ENCODE measurements at places on chromosomes 5 and 9.

GRCh38 chr5:126402621-126403555, 20.3 kb upstream of the GRAMD2B start:
- DNase-seq: no peak

GRCh38 chr5:154236536-154237375, 46.2 kb downstream of the GALNT10 start:
- no peak for DNase-seq

DNA sequence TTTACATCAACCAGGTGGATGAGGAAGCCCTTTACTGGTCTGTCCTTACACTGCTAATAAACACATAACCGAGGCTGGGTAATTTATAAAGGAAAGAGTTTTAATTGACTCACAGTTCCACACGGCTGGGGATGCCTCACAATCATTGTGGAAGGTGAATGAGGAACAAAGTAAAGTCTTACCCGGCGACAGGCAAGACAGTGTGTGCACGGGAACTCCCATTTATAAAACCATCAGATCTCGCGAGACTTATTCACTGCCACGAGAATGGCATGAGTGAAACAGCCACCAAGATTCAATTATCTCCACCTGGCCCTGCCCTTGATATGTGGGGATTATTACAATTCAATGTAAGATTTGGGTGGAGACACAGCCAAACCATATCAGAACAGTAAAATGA, 67.3 kb upstream of the GRAMD2B start:
- no peak for DNase-seq

DNA sequence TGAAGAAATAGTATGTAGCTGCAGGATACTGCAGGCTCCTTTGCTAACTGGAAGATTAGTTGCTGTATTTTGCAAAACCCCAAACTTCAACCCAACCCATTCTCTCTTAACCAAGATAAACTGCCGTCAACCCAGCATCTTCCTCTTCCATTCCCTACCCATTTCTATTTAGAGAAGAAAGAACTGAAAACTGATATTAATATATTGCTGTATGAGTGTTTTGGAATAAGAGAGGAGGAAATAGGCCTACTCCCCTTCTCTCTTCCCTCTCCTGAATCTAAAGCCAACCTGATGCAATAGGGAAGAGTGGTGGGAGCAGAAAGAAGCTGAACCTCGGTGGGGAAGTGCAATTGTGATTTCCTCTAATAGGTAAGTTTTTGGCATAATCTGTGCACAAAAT, 83.7 kb downstream of the TMEM215 start:
- DNase-seq: no peak

DNA sequence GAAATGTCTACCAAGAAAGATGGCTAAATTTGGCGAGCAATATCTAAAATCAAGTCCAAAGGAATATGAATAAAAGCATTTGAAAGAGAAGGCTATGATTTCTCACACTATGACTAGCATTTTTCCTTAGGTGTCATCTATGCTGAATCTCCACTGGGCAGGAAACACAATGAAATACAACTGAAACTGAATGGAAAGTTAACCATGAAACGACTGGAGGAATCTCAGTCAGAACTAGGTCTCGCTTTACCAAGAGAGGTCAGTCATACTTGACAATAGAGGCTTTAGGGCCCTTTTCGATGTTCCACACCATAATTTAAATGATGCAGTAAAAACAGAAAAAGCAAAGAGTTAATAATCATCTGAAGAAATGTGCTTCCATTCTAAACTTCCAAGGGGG, 339.0 kb downstream of the PDE4D start:
- no peak for DNase-seq

GRCh38 chr9:72407114-72407513, 42.1 kb upstream of the ZFAND5 start:
- DNase-seq: no peak

- no peak for DNase-seq
These were observed 589.4 kb downstream of the NR2F1-AS1 start for GRCh38 chr5:92991581-92992067.

GRCh38 chr5:156475182-156476157, 148.5 kb downstream of the SGCD start:
- DNase-seq: no peak

DNA sequence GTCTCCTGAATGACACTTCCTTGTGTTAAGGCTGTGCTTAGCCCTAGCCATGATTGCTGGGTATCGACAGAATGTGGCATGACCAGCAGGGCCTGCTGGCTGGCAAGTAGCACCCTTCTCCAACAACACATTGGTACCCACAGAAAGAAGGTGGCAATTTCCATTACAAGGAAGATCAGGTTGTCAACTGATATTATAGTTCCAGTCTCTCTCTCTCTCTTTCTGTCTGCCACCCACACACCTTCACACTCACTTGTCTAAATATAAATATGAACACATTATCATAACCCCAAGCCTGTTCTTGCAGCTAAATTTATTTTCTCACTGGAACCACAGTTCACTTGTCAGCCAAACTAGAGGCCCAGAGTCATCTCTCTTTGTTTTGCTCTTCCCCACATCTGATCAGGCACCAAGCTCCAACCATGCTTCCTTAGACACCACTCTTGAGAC, 408.1 kb upstream of the PIK3R1 start:
- no peak for DNase-seq

DNA sequence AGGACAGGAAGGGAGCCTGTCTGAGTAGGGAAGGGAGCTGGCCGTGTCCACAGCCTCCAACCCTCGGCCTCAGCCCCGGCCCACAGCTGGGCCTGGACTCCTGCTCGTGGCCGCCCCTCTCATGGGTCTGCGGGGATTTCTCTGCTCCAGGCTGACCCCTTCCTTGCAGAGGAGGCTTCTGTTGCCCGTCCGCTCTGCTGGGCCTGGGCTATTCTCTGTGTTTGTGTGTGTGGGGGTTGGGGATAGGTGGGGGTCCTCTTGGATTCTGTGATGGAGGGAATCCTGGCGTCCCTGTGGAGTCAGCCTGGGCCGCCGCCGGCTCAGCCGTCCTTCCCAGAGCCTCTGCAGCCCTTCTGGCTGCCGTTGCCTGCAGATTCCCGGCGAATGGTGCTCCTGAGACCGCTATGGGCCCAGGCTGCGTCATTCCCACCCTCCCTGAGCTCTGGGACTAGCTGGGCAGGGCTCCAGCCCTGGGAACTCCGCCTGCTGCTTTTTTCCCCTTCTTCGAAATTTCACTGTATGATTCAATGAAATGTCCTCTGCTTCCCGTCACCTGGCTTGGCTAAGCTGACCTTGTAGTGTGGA, 64.2 kb downstream of the FGF18 start:
- DNase-seq: no peak

DNA sequence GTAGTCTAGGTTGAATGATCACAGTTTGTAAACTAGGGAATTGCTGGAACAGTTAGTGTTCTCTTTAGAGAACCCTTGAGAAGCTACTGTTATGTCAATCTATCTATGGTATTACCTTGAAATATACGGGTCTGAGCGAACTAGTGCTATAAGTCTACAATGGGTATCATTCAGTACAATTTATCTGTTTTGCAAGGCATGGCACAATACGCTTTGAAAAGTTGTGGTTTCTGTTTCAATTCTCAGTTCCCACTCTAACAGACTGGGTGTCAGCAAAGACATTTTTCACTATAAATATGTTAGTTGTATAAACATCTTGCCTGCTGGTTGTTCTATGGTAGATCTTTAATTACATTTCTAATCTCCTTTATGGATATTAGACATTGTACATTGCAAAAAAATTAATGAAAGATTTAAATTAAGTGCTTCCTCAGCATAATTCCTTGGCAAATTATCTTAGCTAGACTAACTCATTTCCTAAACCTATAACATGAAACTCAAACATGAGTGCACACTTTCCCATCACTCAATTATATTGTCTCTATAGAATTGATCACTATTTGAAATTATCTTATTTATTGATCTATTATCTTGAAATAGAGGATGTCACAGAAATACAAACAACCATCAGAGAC, 24.9 kb upstream of the SLCO6A1 start:
- DNase-seq: no peak

DNA sequence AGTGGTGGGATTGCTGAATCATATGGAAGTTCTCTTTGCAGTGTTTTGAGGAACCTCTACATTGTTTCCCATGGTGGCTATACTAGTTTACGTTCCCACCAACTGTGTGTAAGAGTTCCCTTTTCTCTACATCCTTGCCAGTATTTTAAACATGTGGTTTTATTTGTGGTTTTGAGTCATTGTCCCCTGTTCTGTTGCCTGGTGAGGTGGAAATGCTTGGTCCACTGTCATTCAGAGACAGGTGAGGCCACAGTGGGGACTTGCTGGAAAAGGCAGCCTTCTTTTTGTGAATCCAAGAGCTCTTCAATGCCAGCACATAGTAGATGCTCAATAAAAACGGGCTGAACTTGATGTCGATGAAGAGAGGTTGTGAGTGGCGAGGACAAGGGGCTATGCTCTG, 44.2 kb downstream of the SH3PXD2B start:
- no peak for DNase-seq

DNA sequence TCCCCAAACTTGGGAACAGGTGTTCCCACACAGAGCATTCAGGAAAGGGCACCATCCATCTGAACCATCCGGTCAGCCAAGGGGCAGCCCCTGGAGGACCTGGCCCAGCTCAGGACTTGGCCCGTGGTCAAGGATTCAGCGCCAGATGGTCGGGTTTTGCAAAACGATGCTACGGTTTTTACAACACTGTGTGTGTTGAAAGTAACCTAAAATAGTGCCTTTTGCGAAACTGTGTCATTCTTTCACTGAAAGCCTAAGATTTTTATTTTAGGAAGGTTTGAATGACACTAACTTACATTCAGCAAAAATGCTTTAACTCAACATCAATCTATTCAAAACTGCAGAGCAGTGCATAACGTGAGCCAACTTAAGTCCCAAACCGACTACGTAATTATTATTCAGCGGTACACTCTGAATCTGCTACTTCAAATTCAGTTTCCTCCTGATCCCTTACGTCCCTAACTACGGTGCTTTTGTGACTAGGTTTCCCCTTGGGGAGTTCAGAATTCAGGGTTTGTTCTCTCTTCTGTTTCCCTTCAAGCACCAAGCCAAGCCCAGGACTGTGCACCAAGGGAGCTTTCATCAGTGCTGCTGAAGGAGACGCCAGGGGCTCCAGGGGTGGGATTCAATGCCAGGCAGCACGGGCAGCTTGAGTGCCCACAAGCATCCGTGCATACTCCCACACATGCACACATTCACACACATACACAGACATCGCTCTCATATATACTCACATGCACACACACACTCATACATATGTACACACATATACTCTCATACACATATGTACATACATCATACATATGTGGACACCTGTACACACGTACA, 25.8 kb downstream of the LPCAT1 start:
- DNase-seq: no peak

- DNase-seq: no peak
These were observed 243.8 kb upstream of the WWC1 start for GRCh38 chr5:168047669-168048111.

DNA sequence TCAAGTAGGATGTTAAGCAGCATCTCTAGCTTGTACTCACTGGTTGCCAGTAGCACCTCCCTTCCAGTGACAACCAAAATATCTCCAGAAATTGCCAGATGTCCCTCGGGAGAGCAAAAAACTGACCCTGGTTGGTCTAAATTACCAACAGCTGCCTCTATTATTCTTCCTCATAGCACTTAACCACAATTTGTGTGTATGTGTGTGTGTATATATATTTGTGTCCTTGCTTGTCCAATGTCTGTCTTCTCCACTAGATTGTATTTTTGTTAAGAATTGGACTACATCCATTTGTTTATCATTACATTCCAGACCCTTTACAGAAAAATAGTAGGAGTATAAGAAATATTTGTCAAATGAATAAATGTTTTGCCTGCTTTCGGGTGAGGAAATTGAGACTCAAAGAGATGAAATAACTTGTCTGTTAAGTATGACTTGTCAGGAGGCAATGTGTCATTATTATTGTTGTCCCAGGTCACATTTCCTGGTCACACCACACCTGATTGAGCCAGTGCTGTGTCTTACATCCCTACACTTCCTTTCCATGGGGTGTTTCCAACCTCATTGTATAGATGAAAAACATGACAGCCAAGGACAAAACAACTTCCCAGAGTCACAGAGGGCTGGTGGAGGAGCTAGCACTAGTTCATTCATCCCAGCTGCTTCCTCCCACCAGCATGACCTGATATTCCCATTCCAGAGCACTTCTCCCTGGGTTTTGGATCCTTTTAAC, 11.4 kb upstream of the GRPEL2 start:
- no peak for DNase-seq

DNA sequence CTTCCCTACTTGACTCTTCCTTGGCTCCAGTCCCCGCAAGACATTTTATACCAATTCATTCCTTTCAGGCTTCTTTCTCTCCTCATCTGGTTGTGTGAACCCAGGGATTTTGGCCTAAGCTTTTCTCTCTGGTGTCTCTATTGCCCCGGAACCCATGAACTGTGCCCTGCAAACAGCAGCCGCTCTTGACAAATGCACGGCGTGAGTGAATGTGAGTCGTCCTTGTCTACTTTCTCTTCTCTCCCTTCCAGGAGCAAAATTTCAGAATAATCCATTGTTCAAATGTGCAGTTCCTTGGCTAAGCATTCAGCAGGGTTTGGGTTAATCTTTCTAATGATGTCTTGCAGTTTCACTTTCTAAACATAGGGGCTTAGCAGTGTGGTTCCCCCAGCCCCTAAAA, 250.4 kb upstream of the IRX4 start:
- DNase-seq: no peak

DNA sequence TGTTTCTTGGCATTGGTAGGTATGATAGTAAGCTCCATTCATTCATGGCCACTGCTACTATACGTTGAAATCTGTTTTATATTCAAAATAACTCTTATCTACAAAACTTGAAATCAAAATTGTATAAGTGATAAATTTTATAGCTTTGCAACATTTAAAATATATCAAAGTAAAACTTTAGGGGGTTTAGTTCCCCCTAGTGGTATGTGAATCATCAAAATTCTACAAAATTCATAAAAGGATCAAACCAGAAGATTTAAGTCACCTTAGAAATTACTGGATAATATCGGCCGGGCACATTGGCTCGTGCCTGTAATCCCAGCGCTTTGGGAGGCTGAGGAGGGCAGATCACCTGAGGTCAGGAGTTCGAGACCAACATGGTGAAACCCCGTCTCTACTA, 243.0 kb upstream of the CDH18 start:
- no peak for DNase-seq

DNA sequence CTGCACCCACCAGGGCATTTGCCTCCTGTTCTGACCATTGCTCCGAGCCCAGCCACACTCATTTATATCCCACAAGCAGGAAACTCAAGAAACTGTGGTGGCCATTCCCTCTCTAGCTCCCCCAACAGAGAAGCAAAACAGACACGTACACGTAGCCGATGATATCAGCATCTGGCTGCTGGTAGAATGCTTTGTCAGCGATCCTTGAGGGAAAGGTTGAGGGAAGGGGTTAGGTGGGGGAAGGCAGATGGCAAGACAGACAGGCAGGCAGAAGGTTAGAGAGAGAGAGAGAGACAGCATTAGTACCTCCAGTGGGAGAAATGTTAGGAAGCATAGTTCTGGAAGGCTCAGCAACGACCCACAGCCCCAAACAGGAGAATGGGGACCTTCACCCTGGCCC, 7.8 kb downstream of the HIGD2A start:
- DNase-seq: no peak

GRCh38 chr9:129523943-129524581, 96.8 kb downstream of the C9orf50 start:
- no peak for DNase-seq
